ENCODE measurements at places on chromosomes 3 and 15.

DNA sequence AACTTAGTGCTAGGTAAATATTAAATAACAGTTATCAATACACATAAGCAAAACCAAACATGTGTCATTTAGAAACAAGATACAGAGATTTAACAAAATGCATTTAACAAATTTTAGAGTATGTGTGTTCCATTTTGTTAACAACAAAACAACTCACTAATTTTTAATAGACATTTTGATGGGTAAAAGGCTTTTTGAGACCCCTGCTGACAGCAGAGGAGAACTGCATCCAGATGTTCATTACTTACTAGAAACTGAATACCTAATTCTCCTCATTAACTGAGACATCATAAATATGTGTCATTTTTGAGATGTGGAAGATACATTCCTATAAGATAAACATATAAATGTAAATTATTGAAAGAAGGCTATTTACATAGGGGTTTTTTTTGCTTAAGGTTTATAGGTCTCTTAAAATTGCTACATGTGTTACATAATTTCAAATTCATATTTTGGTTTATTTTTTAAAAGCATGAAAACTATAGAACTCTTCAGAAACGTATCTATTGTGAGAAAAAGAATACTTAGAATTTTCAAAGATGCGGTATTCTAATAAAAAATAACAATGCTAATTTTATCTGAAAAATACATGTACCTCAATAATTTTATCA lies 1009.8 kb downstream of the TUSC7 start:
- peak; percentile 28 for DNase-seq

DNA sequence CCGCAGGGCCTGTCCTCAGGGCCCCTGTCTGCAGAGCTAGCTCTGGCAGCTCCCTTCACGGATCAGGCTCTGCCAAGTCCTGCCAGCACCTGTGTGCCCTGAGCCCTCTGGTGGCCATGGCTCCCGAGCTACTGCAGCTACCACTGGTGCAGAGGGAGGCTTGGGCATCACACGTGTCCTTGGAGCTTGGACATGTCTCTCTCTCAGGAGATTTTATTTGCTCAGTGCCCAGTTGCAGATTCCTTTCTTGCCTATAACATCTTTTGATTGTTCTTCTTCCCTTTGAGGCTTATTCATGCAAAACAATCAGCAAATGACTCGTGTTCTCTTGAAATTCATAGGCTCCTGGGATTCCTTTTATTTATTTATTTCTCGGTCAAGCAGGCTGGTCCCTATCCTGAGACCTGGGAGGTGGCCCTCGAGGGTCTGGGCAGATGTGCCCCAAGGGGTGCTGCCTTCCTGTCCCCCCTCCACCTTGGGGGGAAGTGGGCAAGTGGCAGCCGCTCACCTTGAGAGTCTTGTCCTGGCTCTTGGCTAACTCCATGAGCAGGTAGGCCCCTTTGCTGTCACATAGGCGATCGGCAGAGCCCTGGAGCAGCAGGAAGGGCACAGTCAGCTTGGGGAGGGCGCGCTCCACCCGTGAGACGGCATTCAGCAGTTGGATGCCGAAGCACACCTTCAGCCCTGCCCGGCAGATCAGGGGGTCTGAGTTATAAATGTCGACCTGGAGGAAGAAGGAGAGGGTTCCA lies 21.9 kb downstream of the ABTB1 start:
- peak; percentile 51 for DNase-seq

DNA sequence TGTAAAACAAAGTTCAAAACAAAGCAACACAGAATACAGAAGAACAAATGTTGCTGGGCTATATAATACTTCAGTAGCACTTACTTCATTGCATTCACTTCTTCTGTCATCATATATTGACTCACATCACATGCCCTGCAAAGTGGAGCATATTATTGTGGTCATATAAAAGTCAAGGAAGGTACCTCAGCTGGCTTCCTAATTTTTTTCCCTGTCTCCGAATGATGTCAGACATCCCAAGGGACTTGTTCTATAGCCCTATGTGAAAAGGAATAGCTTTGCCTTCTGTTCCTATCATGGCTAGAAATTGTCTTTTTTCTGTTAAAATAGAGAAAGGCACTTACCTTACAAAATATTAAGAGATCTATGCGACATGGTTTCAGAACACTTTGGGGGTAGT lies 109.4 kb downstream of the LRTM1 start:
- no peak for DNase-seq

- no peak for DNase-seq
Measured at GRCh38 chr3:169758359-169758994, 6.4 kb downstream of the TERC start.

GRCh38 chr15:29612701-29613100 lies 209.6 kb downstream of the TJP1 start:
- peak; percentile 7 for DNase-seq

GRCh38 chr15:27214032-27214431 lies 243.1 kb downstream of the GABRG3 start:
- no peak for DNase-seq

GRCh38 chr3:147407114-147407497 lies 763 bp upstream of the ZIC4 start:
- DNase-seq: no peak

- no peak for DNase-seq
Measured at GRCh38 chr3:69567023-69567709, 172.1 kb upstream of the MITF start.

DNA sequence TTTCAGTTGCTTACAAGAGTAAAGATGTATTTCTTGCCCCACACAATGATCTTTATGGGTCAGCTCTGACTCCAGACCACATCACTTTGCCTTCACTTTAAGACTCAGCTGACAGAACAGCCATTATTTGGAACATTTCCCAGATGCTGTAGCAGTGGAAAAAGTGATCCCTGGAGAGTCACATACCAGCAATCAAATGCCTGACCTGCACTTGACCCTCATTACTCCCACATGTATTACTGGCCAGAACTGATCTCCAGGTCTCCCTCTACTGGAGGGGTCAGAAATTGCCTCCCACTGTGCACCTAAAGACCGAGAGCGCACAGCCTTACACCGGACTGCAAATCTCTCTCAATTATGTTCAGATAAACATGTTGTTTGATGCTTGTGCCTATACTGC lies 88.6 kb upstream of the ZNF385D start:
- peak; percentile 57 for DNase-seq
